ENCODE measurements at places on chromosomes 7 and 10.

DNA sequence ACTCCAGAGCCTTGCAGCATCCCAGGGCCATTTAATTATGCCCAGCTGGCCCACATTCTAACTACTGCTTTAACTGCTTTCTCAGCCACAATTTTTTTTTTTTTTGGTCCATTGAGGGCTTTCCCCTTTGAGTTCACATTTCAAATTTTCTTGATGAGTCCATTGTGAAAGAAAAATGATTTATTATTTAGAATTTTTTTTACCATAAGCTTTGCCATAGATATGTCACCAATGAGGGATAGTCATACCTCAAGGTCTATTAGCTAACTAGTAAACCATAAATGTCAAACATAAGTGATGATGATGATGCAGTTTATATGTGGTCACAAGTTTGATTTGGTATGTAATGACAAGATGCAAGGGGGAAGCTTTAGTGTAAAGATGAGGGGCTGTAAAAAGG, 282.9 kb downstream of the BICC1 start:
- no peak for DNase-seq

DNA sequence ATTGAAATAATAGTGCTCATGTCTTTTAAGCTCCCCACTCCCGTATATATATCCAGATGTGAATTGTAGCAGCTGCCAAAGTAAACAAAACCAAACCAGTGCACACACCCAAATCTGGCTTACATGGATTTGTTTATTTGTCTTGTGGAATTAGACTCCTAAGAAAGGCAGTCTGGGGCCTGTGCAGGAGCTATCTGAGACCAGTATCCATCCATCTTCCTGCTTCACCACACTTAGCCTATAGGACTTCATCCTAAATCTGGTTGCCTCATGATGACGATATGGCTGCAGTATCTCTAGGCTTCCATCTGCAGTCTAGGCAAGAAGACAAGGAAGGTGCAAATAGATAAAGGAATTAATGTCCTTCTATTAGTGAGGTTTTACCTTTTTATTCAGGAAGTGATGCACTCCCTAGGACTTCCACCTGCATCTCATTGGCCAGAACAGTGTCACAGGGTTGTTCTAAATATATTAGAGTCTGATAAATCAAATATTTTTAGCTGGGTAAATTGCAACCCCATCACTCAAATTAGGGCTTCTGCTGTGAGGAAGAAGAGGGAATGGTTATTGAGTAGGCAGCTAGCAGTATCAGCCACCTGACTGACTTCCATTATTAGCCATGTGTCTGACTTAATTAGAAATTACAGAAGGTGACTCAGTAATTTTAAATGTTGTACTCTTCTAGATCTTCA, 6.0 kb downstream of the WIPF3 start:
- no peak for DNase-seq

- peak; percentile 88 for DNase-seq
These were observed at the start of gene FAM53B for GRCh38 chr10:124744102-124745050. Gene FAM53B (minus strand): TSS chr10:124744378. CDS start chr10:124706713, 37,665 bp downstream.

GRCh38 chr7:39252916-39253315, 275.2 kb downstream of the POU6F2 start:
- peak; percentile 52 for DNase-seq

DNA sequence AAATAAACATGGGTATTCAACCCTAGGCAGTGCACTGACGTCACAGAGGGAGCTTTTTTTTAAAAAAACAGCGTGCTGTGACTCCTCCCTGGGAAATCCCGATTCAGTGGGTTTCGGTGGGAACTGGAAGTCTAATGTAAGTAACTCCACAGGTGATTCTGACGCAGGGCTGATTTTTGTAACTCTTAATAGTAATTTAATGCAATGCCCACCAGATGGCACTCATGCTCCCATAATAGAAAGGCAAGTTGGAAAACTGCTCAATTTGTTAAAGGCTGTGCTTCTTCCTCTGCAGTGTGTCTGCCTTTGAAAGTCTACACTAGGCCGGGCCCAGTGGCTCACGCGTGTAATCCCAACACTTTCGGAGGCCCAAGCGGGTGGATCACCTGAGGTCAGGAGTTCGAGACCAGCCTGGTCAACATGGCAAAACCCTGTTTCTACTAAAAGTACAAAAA, 10.9 kb upstream of the RSU1 start:
- DNase-seq: peak; percentile 47

GRCh38 chr10:93503075-93503474, 6.7 kb downstream of the CEP55 start:
- no peak for DNase-seq

DNA sequence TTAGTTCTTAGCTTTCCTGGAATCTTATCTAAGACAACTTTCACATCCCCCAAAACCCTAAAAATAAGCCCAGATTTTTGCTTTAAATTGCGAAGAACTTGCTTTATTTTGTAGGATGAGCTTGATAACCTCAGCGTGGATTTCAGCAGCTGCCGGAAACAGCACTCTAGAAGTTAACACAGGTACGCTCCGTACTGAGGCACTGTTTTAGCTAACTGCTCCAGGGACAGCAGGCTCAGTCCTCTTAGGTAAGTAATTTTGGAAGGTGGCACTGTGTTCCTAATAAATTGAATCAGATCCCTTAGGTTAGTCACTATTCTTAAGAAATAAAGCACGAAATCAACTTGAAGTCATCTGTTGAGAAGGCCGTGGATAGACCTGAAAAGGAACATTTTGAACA, 2.2 kb upstream of the AUTS2 start:
- no peak for DNase-seq

- DNase-seq: no peak
These were observed 544.3 kb downstream of the TCERG1L start for GRCh38 chr10:130767116-130767730.

- no peak for DNase-seq
These were observed 337.0 kb downstream of the PTEN start for GRCh38 chr10:88200312-88201032.

- DNase-seq: no peak
These were observed 2.6 kb downstream of the CRHR2 start for GRCh38 chr7:30679664-30680063.

GRCh38 chr7:76427635-76428034, 2.9 kb downstream of the ZP3 start:
- DNase-seq: no peak

- no peak for DNase-seq
These were observed 1.8 kb downstream of the OIT3 start for GRCh38 chr10:72895236-72895850.

DNA sequence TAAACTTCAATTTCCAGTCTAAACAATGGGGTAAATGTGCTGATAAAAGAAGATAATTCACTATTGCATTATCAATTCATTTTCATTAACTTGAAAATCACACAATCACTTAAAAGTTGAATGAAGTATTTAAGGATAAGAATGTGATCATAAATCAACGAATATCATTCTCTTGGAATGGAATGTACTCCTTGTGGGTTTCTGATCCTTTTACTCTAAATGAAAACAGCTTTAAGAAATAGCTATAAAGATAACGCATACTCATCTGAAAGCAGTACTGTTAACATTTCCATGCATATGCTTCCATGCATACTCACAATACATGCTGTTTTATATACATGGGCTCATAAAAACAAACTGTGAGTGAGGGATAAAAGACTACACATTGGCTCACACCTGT, 108.8 kb downstream of the ATE1 start:
- no peak for DNase-seq

DNA sequence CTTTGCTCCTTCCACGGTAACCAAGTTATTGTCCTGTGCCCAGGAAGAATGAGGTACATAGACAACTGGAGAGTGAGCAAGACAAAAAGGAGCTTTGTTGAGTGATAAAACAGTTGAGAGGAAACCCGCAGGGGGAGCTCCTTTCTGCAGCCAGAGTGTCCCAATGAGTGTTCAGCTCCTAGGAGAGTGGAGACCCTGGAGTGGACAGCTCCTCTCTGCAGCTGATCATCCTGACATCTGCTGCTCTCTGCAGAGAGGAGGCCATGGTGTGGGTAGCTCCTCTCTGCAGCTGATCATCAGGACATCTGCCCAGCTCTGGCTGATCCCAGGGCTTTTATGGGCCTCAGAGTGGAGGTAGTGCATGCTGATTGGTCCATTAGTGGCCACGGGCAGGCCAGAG, 53.4 kb upstream of the PCDH15 start:
- DNase-seq: no peak

DNA sequence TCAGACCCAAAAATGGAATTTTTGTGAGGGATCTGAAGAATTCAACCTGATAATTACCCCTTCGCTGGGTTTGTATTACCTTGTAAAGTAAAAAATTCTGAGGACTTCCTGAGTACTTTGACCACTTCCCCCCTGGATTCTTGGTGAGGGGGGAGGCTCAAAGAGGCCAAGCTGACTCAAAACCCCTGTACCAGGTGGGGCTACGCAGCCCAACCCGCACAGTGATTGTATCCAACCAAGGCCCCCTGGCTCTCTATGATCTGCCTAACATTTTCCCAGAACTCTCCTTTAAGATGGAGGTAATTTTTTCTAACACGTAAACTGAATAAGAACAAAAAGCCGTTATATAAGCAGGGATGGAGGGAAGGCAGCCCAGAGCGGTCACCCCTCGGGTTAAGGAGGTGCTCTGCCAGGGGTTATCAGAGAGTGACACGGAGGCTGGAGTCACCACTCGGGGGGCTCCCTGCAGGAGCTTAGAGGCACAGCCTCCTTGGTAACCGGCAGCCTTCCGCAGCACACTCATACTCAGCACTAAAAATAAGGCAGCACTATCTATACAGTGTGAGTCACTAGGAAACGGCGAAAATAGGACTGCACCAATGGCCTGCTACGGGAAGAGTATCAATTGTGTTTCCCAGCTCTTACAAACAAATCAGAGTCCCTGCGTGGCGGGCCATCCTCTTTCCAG, 255.4 kb downstream of the ELMO1 start:
- DNase-seq: no peak

GRCh38 chr10:56624082-56624481, 263.0 kb upstream of the ZWINT start:
- DNase-seq: no peak

DNA sequence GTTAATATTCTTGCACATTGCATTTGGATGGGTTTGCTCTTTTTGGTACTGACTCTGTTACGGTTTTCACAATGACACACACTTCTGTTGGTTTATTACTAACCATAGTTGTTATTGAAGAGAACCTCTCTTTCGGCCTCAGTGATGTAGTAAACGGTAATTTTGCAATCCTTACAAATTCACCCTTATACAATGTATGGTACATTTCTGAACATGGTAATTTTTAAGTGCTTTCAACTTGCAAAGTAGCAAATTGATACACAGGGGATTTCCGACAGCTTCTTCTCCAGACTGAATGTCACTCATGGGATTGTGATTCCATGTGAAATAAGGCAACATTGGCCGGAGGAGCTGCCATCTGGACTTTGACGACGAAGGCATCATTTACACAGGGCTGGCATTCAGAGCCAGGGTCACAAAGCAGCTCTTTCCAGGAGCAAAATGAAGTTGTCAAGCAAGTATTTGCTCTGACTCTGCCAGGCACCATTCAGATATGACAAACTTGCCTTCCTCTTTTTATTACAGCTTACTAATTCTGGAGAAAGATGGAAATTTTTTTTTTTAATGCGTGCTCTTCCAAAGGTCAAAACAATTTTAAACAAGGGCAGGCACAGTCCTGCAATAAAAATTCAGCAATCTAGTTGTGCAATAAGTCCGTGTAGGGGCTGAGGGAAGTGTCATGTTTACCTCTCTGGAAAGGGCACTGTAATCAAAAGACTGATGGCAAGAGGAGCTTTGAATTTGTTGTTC, 711.5 kb upstream of the C7orf33 start:
- DNase-seq: no peak

DNA sequence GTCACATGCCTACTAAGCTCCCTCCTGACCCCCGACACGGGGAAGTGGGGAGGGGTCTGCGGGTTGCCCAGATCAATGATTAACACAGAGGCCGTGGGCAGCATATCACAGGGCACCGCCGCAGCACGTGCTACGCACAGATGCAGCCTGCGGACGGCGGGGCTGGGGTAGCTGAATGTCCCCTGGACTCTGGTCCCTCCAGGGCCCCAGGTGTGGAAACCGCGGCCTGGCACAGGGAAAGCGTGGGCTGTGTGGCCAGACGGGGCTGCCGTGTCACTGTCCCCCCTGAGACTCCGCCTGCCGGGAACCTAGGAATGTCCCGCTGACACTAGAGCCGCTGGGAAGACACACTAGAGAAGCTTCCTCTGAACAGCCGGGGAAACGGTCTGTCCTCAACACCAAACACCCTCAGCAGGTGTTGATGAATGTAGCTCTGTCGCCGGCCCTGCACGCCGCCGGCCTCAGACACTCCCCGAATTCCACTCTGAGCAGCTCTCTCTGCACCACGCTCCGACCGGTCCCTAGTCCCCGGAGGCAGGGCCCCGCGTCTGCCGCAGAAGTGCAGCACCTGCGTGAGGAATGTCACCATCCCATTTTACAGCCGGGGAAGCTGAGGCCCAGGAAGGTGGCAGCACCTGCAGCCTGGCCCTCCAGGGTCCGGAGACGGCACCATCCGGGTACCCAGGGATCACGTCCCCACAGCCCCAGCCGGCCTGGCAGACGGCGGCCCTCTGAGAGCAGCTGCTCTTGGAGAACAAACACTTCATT, 33.4 kb upstream of the PDGFA start:
- DNase-seq: no peak

DNA sequence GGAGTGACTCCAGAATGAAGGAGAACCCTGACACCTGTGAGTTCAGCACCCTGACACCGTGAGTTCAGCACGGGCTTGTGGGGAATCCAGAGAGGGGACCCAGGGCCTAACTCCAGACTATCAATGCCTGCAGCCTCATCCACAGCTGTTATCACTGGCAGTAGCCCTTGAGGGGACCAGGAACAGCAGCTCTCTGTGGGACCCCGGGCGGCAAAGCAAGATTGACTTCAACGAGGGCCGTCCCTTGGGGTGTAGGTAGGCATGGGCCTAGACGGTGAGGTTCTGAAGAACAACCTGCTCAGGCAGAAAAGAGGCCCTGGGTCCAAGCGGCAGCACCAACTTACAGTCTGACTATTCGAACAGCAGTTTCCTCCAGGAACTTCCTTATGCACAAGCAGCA, 8.9 kb downstream of the GRID1 start:
- DNase-seq: no peak

DNA sequence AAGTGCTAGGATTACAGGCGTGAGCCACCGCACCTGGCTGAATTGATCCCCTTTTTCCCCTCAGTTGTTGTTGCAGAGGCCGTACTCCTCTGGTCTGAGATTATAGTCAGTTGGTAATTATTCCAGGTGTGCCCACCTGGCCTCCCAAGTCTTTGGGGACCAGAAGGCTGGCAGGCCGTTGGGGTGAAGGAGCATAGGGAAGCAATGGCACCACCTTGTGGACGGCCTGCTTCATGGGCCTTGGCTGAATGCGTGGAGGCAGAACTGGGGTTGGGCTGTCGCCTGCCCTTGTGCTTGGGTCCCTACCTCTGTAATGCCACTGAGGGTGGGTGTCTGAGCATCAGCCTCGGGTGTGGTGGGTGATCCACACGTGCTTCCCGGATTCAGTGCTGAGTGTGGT, 125.7 kb downstream of the RGS10 start:
- DNase-seq: peak; percentile 64

GRCh38 chr10:15084502-15084922, 4.1 kb downstream of the ACBD7 start:
- DNase-seq: peak; percentile 81
